ENCODE measurements at places on chromosomes 5 and 9. TPM values are rescaled to one million over a fixed set of nuclear protein-coding genes. Genes with fewer than 3 reads are reported as not detected.

Gene SLC25A2
- 0.95 TPM for total RNA-seq

Gene ARRDC1
- total RNA-seq: 120 TPM

Gene TARS1
- total RNA-seq: 163 TPM

Gene SPTLC1
- 74.3 TPM for total RNA-seq

Gene AJM1
- 10.4 TPM for total RNA-seq

- DNase-seq: no peak
Observed at GRCh38 chr5:153983885-153984284, 54.8 kb downstream of the FAM114A2 start.

DNA sequence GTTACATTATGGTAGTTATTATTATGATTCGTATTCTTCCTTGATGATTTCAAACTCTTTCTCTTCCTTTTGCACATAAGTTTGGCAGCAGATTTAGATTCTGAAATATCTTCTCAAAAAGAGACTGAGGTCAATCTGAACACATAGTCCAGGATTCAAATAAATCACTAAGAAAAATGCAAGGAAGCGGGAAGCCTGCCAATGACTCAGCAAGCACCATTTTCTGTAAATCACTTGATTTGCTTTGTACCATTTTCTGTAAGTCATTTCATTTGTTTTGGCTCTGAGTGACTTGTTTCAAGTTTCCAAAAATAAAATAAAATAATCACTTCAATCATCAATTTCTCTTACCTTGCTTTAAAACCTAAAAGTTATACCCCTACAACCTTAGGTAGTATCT is 24.6 kb upstream of the GLIS3 start:
- no peak for DNase-seq

DNA sequence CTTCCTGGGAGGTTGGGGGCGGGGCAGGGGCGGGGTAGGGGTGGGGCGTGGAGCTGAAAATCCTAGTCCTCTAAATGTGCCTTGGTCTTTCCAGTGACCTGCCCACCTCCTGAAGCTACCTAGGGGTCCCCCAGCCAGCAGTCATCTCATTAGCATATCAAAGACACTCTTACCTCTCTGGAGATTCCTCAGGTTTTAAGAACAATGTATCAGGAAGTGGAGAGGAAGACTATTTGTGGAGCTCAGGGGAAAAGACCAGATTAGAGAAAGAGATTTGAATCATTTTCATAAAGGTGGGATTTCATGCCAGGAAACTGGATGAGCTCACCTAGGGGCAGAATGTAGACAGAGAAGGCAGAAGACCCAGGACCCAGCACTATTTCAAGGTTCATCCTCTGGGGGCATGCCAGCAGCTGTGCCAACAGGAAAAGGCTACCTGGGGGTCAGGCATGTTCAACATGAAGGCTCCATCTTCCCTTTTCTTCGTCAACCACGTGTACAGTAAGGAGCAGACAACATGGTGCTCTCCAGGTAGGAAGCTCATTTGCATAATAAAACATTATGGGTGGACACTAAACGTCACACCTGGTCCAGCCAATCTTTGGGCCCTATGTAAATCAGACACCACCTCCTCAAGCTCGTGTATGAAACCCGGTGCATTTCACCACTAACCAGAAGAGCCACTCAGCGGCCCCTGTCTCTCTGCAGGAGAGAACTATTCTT is 6.9 kb downstream of the GMCL2 start:
- no peak for DNase-seq

DNA sequence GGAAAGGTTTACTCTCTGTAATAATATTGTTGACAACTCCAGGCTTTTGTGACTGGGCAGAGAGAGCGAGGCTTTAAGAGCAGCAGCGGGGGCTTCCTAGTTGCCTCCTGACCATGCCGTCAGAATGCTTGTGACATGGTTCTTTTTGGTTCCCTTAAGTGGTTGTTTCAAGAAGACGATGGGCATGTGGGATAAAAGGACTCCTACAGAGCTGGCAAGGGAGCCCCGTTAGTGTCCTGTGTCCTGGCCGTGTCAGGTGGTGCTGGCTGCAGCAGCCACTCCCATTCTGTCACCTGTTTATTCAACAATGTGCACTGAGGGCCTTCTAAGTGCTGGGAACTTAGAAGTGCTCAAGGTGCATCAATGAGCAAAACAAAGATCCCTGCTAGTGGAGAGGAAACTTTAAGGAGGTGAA is 19.7 kb downstream of the LCP2 start:
- no peak for DNase-seq

DNA sequence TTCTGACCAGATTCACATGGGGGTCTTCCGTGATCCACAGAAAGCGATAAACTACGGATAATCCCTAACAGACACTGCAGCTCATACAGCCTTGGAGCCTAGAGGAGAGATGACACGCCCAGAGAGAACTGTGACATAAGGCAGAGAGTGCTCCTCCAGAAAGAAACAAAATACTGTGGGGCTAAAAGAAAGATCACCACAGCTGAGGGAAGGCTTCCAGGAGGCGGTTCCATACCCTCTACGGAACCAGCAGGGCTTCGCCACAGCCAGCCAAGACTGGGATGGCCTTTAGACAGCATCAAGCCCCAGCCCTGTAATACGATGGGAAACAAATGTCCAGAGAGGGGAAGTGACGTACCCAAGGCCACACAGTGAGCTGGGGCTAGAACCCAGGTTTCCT is 19.3 kb downstream of the GPX3 start:
- no peak for DNase-seq

Data from left colon (tissue), 2 donors.